Liver (tissue), 10 donors: ENCODE measurements at places on chromosomes 6 and 20. TPM values are rescaled to one million over a fixed set of nuclear protein-coding genes. Genes with fewer than 3 reads are reported as not detected.
A peak's percentile ranks its signal among the peaks of the same experiment; 100 is the strongest.

DNA sequence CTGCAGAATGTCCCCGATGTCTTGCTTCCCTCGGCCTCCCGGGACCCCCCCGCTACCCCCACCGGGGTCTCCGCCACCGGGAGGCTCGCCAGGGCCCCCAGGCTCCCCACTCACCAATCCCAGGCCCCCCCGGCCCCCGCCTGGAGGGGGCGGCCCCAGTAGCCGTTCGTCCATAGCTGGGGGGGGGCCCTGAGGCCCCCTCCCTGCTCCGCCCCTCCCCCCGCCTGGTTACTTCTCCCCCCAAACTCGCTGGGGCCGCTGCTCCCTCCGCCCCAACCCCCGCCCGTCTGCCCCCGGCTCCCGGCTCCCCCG is 304 bp downstream of the PBX2 start:
- peak; percentile 53 for DNase-seq

The TRIM31 gene
- total RNA-seq: 0.79 TPM

The DCDC2 gene
- total RNA-seq: 2.8 TPM

DNA sequence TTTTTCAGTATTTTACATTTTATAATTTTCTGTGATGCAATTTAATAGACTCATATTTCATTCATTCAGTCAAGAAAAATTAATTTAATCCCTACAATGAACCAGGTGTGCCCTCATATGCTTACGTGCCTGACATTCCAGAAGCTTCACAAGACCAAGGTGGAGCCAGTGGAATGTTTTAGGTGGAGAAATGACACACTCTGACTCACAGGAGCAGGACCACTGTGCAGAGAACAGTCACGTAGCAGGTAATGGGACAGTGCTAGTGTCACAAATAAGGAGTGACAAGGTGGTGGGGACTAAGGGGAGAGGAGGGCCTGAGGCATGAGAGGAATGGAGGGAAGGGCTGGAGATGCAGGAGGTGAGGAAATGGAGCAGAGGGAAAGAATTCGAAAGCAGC is 37.0 kb upstream of the HLA-G start:
- DNase-seq: no peak

- peak; percentile 45 for DNase-seq
These were observed 74.0 kb downstream of the HAO1 start for GRCh38 chr20:7866285-7866684.

The EEF1E1 gene
- total RNA-seq: 20.1 TPM

DNA sequence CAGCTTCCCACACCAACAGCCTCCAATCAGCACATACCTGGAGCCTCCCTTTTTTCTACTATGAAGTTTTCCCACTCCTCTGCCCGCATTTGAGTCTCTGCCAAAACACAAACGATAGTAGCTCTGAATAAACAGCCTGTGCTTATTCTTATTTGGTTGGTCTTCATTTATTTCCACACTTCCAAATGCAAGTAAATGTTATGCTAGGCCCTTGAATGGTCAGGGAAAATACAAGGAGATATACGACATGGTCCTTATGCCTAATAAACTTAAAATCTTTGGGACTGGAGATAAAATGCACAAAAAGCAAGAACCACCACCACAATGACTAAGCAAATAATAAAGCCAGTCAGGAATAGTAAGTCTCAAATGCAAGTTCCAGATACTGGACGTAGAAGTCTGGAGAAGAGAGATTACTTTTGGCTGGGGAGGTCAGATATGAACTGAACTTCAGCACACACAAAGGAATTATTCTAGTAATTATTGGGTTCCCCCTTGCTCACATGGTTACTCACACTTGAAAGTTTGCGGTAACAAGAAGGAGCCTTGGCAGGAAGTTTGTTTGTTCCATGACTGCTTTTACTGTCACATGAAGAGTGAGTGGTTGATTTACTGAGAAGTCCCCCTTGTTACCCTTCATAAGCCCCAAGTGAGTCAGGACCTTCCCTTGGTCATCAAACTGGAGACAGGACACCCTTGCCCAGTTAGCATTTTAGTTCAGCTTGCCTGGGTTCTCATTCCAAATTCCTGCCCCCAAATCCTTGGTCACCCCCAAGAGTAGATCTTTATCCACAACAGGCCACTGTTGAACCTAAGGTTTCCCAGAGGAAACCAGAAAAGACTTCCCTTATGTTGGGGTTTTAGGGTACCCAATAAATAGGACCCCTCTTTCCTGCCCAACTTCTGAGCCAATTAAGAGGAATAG is 511.2 kb upstream of the JARID2 start:
- no peak for DNase-seq

The RSPH4A gene
- not detected for total RNA-seq

The HCRTR2 gene
- total RNA-seq: not detected

DNA sequence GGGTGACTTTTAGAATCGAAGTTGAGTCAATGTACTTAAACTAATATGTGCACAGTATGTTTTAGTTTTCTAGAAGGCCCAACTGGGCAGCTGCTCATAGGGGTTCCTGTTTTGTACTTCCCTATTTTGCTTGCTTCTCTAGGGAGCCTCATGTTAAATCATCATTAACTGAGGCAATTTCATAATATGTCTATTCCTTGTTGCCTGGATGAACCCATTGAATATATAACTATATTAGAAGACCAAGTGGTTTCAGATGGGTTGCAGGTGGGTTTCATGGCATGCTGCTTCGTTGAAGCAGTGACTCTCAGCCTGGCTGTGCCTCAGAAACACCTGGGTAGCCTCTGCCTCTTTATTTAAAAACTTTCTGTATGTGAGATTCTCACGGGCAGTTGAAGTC is 22.2 kb downstream of the CARMIL1 start:
- DNase-seq: no peak

- no peak for DNase-seq
These were observed 339.0 kb upstream of the ZFP64 start for GRCh38 chr20:52530571-52530970.

GRCh38 chr6:152975204-152975915 is 7.5 kb downstream of the FBXO5 start:
- DNase-seq: no peak

GRCh38 chr20:54267483-54268003 is 59.7 kb downstream of the PFDN4 start:
- no peak for DNase-seq

The SIRPB1 gene
- total RNA-seq: 2.0 TPM

DNA sequence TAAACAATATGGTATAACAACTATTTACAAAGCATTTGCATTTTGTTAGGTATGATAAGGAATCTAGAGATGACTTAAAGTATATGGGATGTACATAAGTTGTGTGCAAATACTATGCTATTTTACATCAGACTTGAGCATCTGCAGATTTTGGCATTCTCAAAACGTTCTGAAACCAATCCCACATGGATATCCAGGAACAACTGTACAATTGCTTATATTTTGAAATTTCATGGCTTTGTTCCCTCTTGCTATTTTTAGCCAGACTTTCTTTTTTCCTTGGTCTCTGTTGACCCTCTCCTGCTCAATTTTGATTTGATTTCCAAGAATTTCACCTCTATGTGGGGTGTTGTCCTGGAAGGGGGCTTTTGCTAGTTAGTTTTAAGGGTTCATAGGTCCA is 32.9 kb upstream of the UST start:
- DNase-seq: no peak

- no peak for DNase-seq
These were observed 94.7 kb upstream of the SNX9 start for GRCh38 chr6:157728183-157728881.

The TMEM244 gene
- not detected for total RNA-seq

The TRIM40 gene
- total RNA-seq: 0.51 TPM

- no peak for DNase-seq
These were observed 6.0 kb upstream of the CLDN20 start for GRCh38 chr6:155257796-155258195.

The ARMC2 gene
- 1.5 TPM for total RNA-seq

GRCh38 chr6:160260367-160260766 is 1.7 kb upstream of the SLC22A2 start:
- DNase-seq: no peak

DNA sequence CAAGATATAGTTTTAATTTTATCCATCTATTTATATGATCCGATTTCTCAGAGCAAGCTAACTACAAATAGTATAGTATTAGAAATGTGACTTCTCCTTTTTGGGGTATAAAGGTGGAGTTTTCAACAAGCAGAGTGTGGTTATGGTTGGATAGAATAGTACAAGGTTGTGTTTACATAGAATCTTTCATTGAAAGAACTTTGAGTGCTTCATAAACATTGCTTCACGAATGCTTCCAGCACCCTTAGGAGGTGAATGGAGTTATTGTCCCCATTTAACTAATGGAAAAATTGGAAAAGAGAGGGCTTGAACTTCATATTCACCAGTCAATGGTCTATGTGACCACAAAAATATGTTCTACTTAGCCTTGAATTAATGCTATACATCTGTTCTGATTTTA is 134.1 kb upstream of the CITED2 start:
- DNase-seq: no peak

The CALHM6 gene
- total RNA-seq: 22.4 TPM

The GATA5 gene
- total RNA-seq: 0.25 TPM

The AHI1 gene
- total RNA-seq: 12.8 TPM

- DNase-seq: no peak
These were observed 7.4 kb downstream of the PCK1 start for GRCh38 chr20:57568088-57568896.

- DNase-seq: no peak
These were observed 41.7 kb downstream of the PLN start for GRCh38 chr6:118589649-118590365.

GRCh38 chr6:132270726-132271402 is 130.4 kb downstream of the MOXD1 start:
- no peak for DNase-seq

The STK4 gene
- total RNA-seq: 16.7 TPM

- DNase-seq: no peak
These were observed 20.0 kb upstream of the SNTA1 start for GRCh38 chr20:33463332-33464101.

The SYCP2 gene
- total RNA-seq: 0.42 TPM

DNA sequence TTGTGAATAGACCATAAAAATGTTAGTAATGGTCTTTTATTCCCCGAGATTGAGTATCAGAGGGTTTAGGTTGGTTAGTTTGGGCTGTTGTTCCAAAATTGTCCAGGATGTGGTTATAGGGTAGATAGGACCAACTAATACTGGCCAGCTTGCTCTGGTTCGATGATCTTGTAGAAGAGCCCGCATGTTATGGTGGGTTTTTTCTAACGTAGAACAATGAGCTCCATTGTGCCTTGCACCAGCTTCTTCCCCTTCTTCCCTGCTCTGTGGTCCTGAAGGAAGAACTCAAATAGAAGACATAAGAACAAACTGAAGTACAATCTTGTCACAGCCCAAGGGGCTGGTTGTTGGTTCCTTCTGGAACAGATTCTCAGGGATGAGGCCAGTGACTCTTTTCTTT is 70.5 kb downstream of the RREB1 start:
- DNase-seq: no peak

- no peak for DNase-seq
These were observed 50.6 kb downstream of the BPIFB1 start for GRCh38 chr20:33333616-33334015.

GRCh38 chr6:158057213-158057987 is 75.7 kb downstream of the SYNJ2 start:
- DNase-seq: no peak

GRCh38 chr20:60026010-60026409 is 67.8 kb downstream of the CDH26 start:
- no peak for DNase-seq

DNA sequence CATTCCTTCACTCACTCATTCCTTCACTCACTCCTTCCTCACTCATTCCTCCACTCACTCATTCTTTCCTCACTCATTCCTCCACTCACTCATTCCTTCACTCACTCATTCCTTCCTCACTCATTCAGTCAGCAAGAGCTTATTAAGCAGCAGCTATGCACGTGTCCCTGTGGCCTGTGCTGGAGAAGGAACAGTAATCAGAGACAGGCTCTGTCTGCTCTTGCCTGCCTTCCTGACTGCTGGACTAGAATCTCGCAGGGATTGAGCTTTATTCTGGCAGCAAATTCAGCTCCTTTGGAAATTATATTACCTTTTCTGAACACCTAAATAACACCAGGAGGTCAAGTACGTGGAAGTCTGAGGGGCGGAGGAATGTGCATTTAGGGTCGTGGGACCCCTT is 138.9 kb upstream of the AGPAT4 start:
- no peak for DNase-seq

The MROH8 gene
- 2.0 TPM for total RNA-seq

- DNase-seq: no peak
These were observed 51.7 kb upstream of the HINT3 start for GRCh38 chr6:125904871-125905270.

The CAGE1 gene
- total RNA-seq: 0.08 TPM

The HLA-DOA gene
- 3.0 TPM for total RNA-seq

The IFT52 gene
- 5.3 TPM for total RNA-seq

DNA sequence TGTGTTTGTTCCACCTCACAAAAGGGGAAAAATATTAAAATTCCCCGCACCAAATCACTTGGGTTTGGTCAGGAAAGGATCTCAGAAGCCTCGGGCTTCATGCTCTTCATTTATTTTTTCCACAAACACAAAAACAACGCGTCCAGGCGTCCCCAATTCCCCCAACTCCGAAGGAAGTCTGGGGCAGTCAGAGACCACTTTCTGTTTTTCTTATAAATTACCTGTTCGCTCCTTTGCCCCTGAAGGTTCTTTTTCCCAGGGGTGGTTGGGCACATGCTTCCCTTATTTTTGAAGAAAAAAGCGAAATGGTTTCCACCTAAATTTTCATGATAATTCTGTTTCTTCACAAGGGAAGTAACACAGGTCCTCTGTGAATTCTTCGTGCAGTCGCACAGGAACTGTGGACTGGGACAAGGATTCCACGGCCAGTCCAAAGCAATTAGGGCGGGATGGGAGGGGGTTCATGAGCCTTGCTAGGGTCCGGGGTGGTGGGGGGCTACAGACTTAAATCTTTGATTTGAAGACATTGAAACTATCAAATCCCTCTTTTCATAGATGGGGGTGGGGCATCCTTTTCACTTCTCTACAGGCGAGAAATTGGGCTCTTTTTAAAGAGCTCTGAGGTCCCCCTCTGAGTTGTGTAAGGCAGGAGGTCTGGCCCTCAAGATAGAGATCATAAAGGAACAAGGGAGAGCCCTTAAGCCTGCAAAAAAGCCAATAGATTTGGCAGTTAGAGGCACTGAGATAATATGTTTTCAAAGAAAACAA is 30.5 kb upstream of the HFE start:
- peak; percentile 72 for DNase-seq

DNA sequence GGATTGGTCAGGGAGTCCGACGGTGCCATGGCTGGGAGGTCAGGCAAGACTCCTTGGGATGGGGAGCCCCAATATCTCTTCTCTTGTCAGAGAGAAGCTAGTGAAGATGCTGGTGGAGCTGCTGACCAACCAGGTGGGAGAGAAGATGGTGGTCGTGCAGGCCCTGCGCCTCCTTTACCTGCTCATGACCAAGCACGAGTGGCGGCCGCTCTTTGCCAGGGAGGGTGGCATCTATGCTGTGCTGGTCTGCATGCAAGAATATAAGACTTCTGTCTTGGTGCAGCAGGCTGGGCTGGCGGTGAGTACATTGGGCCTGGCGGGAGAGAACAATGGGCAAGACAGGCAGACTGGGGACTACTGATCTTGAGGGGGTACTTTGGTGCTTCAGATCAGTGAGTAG is 10.9 kb downstream of the CUL9 start:
- DNase-seq: no peak
